ENCODE measurements at places on chromosomes 16 and 17. TPM values are rescaled to one million over a fixed set of nuclear protein-coding genes. Genes with fewer than 3 reads are reported as not detected.

Gene TRIM72
- under 0.01 TPM for total RNA-seq

Gene SLC5A11
- 0.38 TPM for total RNA-seq

Gene CASKIN2
- 18.6 TPM for total RNA-seq

Gene MC1R
- 2.3 TPM for total RNA-seq

Gene TSNAXIP1
- 0.33 TPM for total RNA-seq

Gene DHRS7C
- total RNA-seq: not detected
